Mucosa of gallbladder (tissue), 1 donor: ENCODE measurements at places on chromosomes 7 and 10.

DNA sequence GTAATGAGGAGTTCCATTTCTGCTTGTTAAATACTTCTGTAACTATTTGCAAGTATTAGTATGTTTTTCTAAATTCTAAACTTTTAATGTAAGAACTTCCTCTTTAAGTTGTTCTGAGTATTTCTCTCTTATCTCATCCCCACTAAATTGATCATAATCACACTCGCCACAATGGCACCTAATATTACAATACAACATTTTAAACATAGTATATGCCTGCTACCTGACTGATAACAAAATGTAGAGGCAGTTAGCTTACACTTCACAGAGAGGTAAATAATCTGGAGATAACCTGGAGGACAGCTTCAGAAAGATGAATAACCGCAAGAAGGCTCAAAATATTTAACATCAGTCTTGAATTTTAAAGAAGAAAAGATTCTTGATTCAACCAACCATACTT is 48.6 kb downstream of the HIBADH start:
- no peak for DNase-seq

GRCh38 chr10:689452-690371 is at the start of gene DIP2C:
Gene DIP2C, minus strand, starts transcription at chr10:689668. Its CDS starts 90 bp downstream, at chr10:689578.
- DNase-seq = peak; percentile 62

DNA sequence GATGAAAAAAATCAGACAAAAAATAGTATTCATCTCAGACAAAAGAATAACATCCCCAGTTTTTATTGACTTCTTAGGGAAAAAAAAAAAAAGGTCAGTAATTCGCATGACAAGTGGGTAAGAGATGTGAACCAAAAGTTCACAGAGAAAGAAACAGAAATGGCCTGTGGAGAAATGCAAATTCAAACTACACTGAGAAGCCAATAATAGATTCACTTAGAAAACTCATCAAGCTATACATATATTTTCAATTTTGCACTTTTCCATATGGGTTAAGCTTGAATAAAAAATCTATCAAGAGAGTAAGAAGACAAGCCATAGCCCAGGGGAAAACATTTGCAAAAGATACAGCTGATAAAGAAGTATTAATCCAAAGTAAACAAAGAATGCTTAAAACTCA is 28.0 kb downstream of the HERC4 start:
- no peak for DNase-seq

- no peak for DNase-seq
Measured at GRCh38 chr7:51234139-51234538, 82.5 kb downstream of the COBL start.

DNA sequence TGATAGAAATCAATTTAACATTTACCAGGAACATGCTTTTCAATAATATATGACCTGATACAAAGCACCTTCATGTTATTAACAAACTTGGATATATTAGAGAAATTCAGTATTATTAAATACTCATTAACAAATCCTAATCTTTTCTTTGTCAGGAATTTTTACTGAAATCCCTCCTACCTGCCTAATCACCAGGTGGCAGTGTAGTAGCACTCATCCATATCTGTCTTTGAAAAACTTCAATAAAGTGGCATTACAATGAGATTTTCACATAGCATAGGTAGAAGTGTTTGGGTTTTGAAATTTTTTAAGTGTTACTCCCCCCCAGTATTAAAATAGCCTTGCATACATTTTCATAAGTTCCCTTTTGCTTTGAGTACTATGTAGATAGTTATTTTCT is 1246.6 kb upstream of the LRRN3 start:
- DNase-seq = no peak

DNA sequence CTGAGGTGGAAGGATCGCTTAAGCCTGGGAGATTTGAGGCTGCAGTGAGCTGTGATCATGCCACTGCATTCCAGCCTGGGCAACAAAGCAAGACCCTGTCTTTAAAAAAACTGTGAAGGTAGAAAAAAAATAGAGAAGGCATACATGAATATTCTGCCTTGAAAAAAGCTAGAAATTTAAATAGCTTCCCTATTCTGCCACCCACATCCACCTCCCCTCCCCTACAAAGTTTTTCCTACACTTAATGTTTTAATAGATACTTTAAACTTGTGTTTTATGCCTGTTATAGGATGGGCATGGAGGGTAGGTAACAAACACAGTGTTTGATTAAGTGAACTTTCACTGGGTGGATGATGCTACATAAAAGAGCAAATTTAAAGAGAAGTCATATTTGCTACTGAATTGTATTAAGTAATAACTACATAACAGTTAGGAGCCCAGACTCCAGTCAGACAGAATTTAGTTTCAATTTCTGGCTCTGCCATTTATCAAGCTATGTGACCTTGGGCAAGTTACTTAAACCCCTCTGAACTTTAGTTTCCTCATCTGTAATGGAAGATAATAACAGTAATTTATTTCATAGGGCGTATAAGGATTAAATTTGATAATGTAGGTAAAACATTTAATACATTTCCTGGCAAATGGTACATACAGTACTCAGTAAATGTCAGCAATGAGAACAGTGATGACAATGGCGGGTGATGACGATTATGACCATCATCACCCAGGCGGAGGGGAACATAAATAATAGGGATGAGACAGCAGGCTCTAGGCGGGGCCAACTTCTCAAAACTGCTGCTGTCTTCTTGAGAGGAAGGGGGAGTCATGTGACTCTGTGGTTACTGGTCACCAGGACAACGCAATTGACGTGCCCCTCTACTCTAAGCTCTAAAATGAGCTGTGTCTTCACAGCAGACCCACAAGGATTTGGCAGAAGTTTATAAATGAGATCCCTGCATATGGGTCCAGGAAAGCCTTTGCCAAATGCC is 15.8 kb downstream of the DNMBP start:
- DNase-seq = peak; percentile 61

GRCh38 chr10:31914370-31914769 is 14.3 kb downstream of the ARHGAP12 start:
- DNase-seq = no peak

DNA sequence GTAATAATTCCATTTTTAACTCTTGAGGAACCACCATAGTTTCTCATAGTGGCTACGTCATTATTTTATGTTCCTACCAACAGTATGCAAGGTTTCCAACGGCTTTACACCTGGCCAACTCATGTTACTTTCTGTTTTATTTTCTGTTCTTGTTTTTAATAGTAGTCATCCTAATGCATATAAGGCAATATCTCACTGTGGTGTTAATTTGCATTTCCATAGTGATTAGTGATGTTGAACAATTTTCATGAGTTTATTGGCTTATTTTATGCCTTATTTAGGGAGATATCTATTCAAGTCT is 465.5 kb upstream of the KLF6 start:
- DNase-seq = no peak

- no peak for DNase-seq
Measured at GRCh38 chr7:73466112-73466511, 32.5 kb downstream of the FZD9 start.

DNA sequence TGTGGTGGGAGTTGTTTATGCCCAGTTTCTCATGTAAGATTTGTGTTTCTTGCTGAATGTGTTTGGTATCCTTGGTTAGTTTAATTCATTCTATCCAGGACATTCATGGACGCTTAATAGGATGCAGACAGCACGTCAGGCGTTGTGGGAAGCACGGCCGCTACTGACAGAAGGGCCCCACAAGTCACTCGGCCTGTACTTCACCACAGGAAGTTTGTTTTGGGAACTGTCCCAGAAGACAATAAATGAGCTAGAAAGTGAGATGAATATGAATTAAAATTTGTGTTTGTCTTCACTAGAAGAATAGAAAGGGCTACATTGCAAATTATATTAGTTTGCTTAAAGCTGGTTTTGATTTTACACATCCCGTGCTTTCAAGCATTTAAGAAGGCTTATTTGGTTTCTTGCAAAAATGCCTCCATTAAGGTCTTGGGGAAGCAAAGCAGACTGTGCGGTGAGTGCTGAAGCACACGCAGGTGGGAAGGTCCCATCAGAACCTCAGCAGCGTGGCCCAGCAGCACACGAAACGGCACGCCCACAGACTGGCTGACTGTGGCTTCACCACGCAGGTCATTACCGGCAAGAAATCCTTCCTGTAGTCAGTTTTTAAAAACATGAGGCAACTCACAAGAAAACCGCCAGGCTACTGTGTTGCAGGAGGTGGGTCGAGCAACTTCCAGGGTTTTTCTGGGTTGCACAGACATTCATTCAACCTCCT is 74.1 kb downstream of the VIPR2 start:
- DNase-seq = no peak

DNA sequence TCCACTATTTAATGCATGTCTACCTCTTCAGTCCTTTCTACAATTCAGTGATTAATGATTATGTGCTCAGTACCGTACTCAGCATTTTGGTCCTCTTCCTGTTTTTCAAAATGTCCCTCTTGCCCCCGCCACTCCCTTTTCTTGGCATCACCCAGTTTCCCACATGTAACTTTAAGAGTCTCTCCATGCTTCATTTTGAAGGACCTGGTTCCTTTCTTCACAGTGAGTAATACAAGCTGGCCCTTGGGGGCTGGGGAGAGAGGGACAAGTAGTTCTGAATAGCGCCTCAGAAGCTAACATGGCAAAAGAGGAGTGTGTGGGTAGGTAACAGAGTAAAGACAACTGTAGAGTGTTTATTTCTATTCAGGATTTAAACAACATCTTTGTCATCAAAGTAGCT is 34.6 kb upstream of the SLIT1 start:
- no peak for DNase-seq

DNA sequence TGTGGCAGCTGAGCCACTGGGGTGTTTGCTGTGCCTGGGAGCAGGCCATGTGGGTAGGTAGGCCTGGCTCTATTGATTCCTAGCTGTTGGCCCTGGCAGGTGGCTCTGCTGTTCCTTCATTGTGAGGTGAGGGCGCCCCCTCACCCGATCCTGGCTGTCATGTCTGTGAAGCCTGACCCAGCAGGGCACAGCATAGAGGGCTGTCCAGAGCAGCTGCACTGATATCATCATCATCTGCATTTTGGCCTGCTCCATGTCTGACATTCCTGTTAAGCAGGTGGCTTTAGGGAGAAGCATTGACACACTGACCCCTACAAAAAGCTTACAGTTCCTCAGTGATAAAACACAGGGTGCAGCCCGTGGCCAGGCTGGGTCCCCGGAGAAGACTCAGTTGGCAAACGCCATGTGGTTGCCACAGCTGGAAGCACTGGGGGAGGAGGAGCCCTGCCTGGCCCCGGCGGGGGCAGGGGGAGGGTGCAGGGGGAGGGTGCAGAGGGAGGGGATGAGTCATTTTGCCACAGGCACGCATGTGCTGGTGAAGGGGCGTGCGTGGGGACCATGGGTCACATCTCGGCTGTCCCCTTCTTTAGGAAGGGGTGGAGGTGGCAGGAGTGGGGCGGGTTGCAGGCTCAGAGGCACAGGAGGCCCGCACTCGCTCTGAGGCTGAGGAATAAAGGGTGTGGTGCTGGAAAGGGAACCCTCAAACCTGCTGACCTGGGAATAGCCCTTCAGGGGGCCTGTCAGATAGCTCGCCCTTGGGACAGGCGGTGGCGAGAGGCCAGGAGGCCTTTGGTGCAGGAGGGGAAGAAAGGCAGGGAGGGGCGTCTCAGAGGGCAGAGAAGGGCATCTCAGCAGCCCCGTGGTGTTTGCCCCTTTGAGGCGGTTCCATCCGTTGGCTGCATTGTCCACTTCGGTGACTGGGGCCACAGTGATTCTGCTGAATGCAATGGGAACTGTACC is 31.6 kb downstream of the IKZF1 start:
- DNase-seq = no peak

GRCh38 chr10:53765311-53765710 is 992.7 kb upstream of the MBL2 start:
- DNase-seq = no peak

DNA sequence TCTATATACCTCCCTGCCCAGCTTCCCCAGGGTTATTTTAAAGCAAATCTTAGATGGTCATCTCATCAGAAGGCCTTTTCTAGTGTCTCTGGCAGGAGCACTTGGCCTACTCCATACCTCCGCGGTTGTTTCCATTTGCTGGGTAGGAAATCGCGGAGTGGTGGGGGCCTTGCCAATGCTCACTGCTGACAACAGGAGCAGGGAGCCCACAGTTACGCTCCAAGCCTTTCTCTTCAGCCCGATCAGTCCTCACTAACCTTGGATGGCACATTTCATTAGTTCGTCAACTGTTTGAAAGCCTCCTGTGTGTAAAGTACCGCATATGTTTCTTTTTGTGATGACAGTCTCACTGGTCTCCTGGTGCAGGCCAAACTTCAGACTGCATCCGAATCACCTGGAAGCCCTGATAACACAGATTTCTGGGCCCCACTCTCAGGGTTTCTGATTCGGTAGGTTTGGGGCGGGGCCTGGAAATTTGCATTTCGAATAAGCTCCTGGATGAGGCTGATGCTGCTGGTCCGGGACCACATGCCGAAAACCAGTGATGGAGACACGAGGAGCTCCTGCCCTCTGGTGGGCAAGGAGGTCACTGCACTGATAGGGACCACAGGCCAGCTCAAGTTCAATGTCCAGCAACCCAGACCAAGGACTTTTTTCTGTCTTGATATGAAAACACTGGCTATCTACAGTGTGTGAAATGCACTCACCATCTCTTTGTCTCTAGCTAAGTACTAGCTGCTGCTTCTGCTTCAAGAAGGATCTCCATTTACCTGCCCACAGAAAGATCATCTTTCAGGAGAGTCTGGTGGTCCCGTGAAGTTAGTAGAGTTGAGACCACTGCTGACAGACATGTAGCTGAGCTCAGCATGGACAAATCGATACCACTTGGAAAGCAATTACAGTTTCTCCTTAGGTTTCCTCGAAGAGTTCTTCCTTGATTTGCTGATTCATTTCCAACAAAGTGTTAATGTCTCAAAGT is 14.0 kb downstream of the LRGUK start:
- DNase-seq = peak; percentile 61

- DNase-seq = no peak
Measured at GRCh38 chr10:113291413-113291812, 261.4 kb upstream of the HABP2 start.

DNA sequence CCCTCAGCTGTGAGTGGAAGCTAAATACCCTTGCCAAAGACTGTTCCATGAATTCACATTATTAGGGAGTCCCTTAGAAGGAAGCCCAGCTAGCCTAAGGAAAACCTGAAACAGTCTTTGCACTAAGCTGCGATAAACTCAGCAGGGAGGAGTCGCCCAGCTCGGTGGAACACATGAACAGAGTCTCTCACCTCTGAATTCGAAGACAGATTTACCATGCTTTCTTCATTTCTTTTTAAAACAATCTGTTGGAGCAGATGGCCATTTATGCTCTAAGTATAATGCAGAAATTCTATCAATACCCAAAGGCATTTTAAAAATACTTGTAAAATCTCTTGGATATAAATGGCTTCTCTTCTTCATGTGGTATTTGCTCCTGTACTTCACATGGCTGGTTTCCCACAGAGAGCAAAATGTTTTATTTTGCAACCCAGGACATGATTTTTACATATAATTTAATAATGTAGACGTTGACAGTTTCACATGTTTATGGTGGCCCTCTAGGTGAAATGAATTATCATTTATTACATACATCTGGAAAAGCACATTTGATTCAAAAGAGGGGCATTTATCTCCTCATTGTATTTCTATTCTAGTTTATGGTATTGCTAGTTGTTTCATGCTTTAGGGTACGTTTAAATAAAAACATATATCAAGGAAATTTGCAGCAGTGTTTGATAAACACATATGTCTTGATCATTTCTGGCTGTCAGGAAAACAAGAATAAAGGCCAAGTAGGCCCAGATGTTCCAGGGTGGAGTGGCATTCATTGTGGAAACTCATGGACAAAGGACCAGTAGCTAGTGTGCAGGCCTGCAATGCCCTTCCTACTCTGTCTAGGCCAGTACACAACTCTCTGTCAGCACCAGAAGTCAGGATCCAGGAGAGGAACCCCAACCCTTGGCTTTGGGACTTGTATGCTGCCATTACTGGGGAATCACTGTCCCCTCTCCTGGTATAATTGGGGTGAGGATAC is 52.2 kb downstream of the LRGUK start:
- DNase-seq = no peak
